ENCODE measurements at places on chromosomes 7 and 10.

DNA sequence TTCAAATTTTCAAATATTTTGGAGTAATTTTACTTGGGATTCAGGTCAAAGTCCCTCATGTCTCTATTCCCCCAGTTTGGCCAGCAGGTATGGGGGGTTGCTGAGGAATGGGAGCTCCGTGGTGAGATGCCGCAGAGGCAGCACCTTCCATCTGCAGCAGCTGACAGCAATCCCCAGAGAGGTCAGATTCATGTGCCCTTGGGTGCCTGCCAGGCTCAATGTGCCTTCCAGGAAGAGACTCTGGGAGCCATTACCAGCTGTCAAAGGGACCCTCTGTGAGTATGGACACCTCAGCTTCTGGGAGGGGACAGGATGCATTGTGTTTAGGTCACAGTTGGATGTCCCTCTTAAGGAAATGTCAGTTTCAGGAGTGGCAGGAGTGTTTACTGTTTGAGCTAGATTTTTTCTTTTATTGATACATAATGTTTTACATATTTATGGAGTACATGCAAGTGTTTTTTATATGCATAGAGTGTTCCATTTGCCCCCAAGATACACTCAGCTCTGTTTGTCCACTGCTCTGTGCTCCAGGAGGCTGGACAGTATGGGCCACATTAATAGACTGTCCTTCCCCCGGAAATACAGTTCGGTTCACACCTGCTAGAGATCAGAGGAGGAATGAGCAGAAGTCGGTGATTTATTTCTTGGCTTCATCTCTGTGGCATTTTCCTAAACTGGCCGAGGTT lies 75.3 kb upstream of the GRB10 start:
- no peak for DNase-seq

- DNase-seq, result no peak
These were observed 4.9 kb upstream of the KLHL7 start for GRCh38 chr7:23100697-23101096.

GRCh38 chr10:43926875-43927406 lies 278.3 kb upstream of the ZNF32 start:
- DNase-seq, result no peak

DNA sequence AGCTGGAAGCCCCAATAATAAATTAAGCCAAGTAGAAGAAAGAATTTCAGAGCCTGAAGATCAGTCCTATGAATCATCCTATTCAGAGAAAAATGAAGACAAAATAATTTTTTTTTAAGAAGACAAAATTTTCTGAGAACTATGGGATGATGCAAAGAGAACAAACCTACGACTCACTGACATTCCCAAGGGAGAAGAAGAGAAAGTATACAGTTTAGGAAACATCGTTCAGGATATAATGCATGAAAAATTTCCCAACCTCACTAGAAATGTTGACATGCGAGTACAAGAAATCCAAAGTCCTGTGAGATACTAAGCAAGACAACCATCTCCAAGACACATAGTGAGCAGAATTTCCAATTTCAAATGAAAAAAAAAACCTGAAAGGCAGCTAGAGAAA lies 150.5 kb downstream of the THSD7A start:
- no peak for DNase-seq

DNA sequence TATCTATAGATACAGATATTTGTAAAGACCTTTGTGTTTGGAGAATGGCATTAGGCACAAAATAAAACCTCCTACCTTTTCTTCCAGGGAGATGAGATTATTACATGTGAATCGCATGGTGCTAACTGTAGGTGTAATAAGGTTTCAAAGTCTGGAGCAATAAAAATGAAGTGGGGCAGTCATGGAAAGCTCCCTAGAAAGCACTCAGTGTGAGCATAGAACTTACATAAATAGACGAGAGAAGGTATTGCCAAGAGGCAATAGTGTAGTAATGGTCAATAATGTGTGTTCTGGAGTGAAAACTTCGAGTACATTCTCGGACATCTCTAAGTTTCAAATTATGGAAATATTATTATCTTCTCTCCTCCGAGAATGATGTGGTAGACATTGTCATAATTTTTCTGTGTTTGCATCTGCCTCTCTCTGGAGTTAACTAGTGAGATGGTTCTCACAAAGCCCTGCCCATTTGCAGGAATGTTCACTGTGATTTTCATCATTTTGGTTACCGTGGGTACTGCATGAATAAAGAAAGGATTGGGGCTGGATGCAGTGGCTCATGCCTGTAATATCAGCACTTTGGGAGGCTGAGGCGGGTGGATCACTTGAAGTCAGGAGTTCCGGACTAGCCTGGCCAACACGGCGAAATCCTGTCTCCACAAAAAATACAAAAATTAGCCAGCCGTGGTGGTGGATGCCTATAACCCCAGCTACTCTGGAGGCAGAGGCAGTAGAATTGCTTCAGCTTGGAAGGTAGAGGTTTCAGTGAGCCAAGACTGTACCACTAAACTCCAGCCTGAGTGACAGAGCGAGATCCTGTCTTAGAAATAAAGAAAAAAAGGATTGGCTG lies 10.6 kb downstream of the VIM start:
- no peak for DNase-seq

DNA sequence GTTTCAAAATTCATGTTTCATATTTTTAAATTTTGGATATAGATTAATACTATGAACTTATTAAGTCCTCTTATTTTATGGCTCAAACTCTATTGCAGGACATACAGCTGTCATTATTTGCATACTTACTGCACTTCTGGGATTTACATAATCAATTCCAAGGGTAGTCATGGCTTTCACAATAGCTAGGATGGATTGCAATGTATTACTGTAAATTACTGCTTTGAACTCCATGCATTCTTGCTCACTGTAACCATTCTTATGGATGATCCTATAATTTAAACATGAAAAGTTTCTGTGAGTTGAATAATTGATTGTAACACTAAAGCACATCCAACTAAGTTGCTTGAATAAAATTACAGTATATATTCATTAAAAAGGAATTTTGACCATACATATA lies 23.5 kb downstream of the GNAT3 start:
- DNase-seq, result no peak

GRCh38 chr7:27399791-27400567 lies 157.4 kb downstream of the EVX1 start:
- no peak for DNase-seq

Data from left lung (tissue), 14 donors.